Mucosa of gallbladder (tissue), 1 donor: ENCODE measurements at places on chromosomes 12 and 14. TPM values are rescaled to one million over a fixed set of nuclear protein-coding genes. Genes with fewer than 3 reads are reported as not detected.

- DNase-seq = no peak
These were observed 205.2 kb upstream of the GRIP1 start for GRCh38 chr12:66884091-66884490.

DNA sequence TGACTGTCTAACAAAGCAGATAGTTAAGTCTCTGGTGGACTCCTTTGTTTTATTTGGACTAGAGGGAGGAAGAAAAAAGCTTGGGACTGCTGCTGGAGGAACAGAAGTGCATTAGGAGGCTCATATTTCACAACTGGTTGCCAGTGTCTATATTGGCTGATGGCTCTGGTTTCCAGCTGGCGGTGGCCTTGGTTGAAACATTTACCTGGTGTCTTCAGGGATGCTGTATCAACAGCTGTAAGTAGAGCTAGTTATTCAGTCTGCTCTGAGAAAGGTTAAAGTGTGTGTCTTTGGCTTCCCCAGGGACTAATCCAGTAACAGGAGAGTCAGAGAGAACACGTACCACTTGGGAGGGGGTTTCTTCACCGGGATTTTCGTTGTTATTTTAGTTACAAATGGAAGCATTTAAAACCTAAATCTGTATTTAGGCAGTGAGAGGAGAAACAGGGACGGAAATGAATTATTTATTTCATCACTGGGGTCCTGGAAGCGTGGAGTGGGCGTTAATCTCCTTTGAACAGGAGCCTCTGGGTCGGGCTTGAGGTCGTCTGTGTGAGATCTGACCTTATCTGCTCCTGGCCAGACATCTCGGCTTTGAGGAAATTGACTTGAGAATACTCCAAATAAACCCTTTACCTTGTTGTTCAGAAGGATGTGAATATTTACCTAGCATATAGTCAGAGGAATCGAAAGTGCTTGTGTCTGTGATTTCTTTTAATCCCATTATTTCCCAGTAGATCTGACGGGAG lies 149.9 kb downstream of the NRXN3 start:
- DNase-seq = no peak

GRCh38 chr12:75020068-75020557 lies 189.5 kb downstream of the KCNC2 start:
- no peak for DNase-seq

GRCh38 chr14:103165323-103165722 lies 42.1 kb downstream of the TNFAIP2 start:
- DNase-seq = no peak

GRCh38 chr14:22598099-22598895 lies at the start of gene ABHD4:
Gene ABHD4 (plus strand): TSS chr14:22598300. CDS start chr14:22598307, 7 bp downstream.
- peak; percentile 82 for DNase-seq

GRCh38 chr12:45502481-45503128 lies 226.9 kb upstream of the ARID2 start:
- no peak for DNase-seq

DNA sequence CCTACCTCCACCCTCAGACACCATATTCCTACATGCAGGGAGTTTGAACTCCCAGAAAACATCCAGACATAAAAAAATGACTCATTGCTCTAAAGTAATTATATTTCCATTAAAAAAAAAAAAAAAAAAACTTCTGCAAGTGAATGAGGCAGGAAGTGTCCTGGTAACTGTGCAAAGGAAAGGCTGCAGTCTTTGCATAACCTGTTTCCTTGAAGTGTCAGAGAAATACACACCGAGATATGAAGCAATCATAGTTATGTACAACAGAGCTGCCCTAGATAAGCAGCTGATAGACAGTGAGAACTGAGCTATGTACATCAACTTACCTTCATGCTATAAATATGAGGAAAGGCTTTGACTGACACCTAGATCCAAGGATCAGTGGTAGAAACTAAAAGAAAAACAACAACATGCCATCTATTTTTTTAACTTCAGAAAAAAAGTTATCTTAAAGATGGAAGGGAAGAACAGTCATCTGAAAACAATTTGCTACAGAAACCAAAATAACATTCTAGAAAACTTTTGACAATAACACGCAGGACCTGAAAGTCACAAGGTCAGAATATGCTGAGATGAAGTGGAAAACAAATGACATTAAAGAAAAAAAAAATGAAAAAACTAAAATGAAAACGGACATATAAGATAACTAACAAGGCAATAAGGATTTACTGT lies 263.2 kb downstream of the SEC23A start:
- DNase-seq = no peak

Gene SPRYD4
- 4.0 TPM for total RNA-seq

Gene CLEC14A
- 18.6 TPM for total RNA-seq
